HS-27A (cell line): ENCODE measurements at places on chromosomes 5 and 9.

DNA sequence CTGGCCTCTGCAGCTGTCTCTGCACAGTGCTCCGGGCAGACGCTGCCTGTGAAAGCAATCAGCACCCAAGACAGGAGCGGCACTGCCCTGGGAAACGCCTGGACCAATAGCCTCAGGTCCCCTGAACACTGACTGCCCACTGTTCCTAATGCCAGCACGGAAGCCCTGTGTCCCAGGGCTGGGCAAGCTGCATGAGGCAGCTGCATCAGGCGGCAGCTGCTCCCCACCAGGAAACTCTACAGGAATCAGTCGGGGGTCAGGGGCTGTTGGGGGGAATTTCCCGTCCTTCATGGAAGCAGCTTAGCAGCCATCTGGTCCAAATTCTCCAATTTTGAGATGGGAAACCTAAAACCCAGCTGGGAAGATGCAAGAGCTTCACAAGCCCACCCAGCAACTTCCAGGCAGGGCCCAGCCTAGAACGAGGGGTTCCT lies 118.6 kb downstream of the VAV2 start:
- no peak for DNase-seq

GRCh38 chr9:78695519-78695918 lies 398.6 kb downstream of the PSAT1 start:
- no peak for DNase-seq

DNA sequence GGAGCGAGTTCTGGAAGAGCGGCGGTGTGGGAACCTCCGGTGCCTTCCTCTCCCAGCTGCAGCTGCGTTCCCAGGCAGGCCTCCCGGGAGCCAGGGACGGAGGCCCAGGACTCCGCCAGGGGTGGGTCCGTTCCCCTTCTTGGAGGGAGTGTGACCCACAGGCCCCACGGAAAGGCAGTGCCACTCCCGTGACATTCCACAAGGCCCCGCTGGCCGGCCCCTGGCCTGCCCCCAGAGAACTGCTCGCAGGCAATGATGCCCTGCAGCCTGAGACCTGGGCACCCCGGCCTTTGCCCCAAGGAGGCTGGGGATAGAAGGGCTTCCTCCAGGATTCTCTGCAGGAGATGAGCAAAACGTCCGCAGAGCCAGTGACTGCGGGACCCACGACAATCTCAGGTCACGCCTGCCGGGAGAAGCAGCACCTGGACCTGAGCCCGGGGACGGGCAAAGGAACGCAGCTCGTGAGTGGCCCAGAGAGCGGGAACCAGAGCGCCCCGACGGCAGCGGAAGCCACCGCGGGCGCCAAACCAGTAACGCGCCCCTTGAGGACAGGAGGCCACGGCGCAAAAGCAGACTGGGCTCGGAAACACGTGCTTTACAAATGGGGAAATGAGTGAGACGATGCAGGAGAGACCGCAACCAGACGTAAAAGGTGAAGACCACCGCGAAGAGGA lies 9.3 kb downstream of the OBP2B start:
- DNase-seq = no peak

DNA sequence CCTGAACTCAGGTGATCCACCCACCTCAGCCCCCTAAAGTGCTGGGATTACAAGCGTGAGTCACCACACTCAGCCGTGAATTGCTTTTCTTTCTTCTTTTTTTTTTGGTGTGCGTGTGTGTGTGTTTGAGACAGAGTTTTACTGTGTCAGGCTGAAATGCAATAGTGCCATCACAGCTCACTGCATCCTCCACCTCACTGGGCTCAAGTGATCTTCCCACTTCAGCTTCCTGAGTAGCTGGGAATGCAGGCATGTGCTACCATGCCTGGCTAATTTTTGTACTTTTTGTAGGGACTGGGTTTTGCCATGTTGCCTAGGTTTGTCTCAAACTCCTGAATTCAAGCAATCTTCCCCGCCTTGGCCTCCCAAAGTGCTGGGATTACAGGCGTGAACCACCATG lies 113.7 kb upstream of the HAPLN1 start:
- no peak for DNase-seq

DNA sequence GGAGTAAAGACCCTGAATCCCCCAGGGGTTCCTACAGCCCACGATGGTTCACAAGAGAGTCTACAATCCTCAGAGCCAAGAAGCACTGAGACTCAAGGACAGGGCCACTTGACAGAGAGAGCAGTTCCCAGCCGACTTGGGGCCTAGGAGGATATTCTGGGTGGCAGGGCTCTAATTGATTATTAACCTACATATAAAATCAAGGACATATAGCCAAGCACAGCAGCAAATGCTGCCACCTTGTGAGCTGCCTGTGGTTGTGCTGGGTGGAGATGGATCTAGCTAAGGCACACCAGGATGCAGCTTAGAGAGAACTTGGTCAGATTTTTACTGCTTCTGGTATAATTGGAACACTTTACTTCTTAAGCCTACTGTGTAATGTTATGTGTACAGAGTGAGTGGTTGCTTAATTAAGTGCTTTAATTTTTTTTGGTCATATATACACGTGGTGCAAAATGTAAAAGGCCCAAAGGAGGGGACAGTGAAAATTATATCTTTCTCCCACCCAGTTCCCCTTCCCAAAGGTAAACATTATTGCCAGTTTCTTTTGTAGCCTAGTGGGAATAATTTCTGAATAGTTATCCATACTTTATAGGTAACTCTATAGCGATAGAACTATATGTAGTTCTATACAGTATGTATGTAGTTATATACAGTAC lies 78.8 kb downstream of the F2RL2 start:
- DNase-seq = no peak

- DNase-seq = no peak
Measured at GRCh38 chr9:93635186-93636107, 59.1 kb downstream of the PHF2 start.

DNA sequence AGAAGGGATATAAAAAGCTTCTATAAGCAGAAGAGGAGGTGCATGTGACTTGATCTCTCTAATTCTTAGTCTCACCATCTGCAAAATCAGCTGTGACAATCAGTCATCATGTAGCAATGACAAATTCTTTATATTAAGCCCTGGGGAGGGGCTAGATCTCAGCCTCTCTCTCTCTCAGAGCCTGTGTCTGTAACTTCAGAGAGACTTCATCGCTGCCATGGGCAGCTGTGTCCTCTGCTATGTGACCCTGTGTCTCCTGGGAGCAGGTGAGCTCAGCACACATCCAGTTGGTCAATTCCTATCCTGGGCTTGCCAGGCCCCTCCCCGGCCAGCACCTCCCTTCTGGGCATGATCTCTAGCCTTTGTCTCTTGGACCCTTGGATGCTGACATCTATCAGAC lies 109.6 kb downstream of the ANKRD18B start:
- no peak for DNase-seq

DNA sequence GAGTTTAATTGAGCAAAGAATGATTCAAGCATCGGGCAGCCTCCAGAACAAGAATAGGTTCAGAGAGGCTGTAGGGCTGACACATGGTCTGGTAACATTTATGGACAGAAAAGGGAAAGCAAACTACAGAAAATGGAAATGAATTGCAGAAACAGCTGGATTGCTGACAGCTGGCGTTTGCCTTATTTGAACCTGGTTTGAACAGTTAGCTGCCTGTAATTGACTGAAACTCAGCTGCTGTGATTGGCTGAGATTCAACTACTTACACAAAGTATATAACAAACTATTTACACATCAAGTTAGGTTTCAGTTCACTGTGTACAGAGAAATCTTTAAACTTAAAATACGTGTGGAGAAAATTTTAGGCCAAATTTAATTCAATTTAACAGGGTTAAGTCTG lies 441.7 kb downstream of the PRELID2 start:
- DNase-seq = no peak

DNA sequence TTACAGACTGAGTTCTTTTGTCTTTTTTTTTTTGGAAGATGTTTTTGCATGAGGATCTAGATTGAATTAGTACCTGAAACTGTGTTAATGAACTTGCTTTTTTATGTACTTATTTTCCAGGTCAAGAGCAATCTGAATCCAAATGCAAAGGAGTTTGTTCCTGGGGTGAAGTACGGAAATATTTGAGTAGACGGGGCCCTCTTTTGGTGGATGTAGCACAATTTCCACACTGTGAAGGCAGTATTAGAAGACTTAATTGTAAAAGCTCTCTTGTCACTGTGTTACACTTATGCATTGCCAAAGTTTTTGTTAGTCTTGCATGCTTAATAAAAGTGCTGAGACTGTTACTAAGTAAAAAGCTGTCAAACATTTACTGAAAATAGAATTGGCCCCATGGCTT lies 14.5 kb downstream of the SLC23A1 start:
- DNase-seq = no peak

DNA sequence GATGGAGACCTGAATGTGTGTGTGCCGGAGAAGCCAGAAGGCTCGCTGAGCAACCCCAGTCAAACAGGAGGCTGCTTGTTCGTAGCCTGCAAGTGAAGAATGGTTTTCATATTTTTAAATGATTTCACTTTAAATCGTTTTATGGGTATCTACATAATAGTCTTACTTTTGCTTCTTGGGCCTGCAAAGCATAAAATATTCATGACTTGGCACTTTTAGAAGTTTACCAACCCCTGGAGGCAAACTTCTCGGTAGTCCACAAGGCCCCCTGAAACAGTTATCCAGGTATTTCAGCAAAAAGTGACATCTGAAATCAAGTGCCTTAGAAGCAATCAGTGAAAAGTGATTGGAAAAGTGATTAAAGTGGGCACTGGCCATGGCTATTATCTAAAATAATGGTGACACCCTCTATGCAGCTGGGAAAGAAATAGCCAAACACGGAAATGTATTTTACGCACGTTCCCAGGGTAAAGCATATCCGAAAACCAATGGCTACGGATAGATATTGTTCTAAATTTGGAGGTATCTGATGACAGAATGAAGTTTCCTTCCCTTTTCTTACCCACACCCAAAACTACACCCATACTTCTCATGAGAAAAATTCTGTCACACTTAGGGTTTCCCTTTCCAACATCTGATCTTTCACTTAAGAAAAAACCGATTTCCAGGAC lies 39.0 kb downstream of the RAPGEF1 start:
- no peak for DNase-seq

GRCh38 chr5:91074615-91075014 lies 308.5 kb downstream of the ARRDC3 start:
- no peak for DNase-seq

DNA sequence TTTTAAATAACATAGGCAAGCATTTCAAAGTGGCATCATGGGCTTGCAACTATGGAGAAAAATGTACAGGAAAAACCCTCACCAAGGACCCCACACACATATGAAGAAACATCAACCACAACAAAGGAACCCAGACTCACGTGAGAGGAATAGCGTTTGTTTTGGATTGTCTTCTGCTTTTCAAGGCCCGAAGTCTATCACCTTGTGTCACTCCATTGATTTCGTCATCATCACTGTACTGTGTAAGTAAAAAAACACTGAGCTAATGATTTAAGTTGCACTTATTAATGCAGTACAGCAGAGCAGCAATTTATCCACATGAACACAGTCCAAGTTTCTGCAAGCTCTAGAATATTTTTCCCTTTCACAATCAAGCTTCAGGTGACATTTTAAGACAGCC lies 72.4 kb downstream of the HABP4 start:
- no peak for DNase-seq

DNA sequence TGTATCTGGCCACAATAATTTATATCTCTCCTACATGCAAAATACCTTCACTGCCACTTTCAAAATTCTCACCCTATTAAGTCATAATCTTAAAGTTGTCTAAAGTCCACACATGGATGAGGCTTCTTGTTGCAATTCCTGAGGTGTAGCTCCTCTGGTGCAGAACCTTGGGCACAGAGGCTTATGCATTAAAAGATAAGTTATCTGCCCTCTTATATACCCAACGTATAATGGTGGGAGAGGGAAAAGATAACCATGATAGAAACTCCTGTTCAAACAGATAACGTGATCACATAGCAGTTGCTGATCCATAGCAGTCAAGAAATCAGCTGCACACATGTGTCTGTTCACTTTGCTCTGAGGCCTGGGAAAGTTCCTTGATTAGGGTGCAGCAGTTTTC lies 1767.0 kb downstream of the MAT2B start:
- DNase-seq = no peak

DNA sequence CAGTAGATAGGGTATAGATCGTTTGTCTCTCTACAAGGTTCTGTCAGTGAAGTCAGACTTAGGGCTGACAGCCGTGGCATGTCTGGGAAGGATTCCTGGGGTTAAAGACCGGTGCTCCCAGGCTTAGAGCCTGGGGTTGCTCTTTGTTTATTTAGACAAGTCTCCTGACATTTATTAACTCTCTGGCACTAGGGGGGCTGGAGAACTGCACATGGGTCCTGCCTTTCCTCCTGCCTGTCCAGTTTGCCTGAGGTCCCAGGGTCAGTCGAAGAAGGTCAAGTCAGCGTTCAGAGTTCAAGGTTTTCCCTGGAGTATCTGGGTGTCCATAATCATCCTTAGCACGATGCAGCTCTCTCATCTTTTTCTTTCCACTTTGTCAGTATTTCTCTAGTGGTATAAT lies 5.6 kb downstream of the EGFLAM start:
- no peak for DNase-seq

DNA sequence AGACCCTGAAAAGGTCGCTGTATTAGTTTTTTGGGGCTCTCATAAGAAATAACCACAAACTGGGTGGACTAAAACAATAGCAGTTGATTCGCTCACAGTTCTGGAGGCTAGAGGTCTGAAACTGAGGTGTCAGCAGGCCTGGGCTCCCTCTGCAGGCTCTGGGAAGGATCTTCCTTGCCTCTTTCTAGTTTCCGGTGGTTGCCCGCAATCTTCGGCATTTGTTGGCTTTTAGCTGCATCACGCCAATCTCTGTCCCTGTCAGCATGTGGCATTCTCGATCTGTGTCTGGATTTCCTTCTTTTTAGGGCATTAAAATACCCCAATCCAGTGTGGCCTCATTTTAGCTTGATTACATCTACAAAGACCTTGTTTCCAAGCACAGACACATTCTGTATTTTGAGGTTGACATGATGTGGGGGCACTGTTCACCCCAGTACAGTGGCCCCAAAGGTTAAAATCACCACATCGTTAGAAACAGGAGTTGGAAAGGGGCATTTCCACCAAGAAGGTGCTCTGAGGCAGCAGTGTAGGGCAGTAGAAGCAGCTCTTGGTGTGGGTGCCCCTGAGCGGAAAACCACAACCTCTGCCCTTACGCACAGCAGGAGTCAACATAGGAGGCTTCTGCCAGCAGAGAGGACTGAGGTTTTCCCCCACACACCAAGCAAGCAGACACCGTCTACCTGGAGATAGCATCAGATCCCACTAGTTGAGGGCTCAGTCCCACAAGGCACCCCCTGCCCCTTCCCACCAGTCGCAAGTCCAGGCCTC lies 13.5 kb downstream of the ZNF79 start:
- no peak for DNase-seq

- DNase-seq = no peak
Measured at GRCh38 chr5:138926688-138927448, 51.7 kb upstream of the LRRTM2 start.
